ENCODE measurements at places on chromosomes 5 and 9.

GRCh38 chr5:174247301-174247700 lies 201.8 kb downstream of the NSG2 start:
- DNase-seq, result no peak

DNA sequence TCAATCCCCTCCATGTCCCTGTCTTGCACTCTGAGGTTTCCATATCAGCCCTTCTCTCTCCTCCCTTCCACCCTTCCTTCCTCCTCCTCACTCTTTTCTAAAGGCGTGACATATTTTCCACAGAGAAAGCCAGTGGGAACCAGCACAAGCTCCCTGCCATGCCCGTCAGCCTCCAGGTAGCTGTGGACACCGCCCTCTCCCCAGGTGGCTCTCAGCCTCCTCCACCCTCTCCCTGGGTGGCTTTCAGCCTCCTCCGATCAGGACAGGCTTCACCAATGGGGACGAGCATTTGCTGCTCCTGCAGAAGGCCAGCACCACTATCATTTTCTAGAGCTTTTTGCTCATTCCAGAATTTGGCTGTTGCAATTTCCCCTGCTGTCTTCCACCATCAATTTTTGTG lies 236.6 kb downstream of the GADD45G start:
- DNase-seq, result no peak

DNA sequence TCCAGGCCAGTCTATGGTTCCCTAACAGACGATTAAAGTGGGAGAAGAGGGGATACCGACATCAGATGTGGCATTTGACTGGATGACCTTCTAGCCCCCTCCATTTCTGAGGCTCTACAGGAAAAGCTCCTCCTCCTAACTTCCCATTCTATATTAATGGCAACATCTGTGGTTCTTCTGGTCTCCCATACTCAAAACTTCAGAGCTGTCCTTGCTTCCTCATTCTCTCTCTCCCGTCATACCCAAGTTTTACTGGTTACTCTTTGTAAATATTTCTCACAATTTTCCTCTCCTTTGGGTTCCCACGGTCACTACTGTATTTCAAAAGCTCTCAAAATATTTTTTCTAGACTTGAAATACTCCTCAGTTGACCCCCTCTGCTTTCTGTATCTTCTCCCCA lies 36.0 kb upstream of the IL7R start:
- DNase-seq, result no peak

- DNase-seq, result no peak
Observed at GRCh38 chr9:96813607-96814006, 35.7 kb upstream of the ZNF510 start.
